GM19239 (cell line): ENCODE measurements at places on chromosomes 2 and 18.

- no peak for DNase-seq
These were observed 33.9 kb upstream of the POMC start for GRCh38 chr2:25202275-25202674.

DNA sequence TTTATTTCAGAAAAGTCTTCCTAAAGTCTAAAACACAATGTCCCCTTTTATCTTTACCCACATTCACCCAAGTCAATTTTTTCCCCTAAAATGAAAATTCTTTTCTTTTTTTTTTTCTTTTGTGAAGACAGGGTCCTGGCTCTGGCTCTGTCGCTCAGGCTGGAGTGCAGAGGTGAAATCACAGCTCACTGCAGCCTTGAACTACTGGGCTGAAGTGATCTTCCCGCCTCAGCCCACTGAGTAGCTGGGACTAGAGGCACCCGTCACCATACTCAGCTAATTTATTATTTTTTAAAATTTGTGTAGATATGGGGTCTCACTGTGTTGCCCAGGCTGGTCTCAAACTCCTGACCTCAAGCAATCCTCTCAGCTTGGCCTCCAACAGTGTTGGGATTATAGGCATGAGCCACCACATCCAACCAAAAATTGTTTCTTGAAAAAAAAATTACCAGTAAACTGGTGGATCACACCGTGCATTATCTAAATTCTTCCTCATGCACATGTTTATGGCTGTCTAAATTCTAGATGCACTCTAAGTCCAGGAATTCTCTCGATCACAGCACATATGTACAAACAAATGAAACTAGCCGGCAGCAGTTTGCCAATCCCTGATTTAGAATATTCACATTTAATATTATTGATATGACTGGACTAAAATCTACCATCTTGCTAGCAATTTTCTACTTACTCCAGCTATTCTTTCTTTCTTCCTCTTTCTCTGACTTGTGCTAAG lies 56.8 kb downstream of the OLA1 start:
- no peak for DNase-seq

DNA sequence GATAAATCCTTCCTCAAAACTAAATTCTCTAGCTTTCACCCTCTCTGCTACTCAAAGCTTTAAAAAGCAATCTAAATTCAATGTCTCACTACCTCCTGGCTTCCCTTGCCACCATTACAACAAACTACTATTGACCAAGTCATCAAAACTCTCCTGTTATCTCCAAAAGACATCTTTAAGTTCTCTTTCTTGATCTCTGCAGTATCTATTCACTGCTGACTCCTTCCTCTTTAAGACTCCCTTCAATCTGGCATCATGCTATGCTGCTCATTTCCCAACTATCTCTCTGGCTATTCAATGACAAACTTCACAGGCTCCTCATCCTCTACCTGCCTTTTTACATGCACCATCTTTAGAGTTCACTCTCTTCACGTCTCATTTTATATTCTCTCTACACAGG lies 5.9 kb downstream of the PPP3R1 start:
- DNase-seq = no peak

- no peak for DNase-seq
These were observed 1.1 kb downstream of the COPS9 start for GRCh38 chr2:240134956-240135520.

- DNase-seq = no peak
These were observed 8.0 kb upstream of the COX7A2L start for GRCh38 chr2:42368817-42369531.

DNA sequence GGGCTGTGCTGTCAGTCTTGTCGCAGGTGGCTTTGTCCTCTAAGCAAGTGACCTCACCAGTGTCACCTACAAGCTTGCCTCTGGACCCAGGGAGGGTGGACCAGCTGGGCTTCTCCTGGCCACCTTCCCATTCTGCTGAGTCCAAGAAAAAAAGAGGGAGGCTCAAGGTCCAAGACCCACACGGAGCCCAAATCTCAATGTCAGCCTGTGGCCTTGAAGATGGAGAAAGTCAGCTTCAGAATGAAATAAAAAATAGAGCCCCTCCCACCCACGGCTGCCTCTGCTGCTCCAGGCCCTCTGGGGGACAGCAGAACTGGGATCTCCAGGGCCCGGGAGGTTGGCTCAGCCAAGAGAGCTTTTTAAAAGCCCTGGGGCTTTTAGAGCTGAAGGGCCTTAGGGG lies 145.9 kb downstream of the TNS1 start:
- DNase-seq = no peak

- DNase-seq = no peak
These were observed 125.9 kb upstream of the NRP2 start for GRCh38 chr2:205556357-205556756.

DNA sequence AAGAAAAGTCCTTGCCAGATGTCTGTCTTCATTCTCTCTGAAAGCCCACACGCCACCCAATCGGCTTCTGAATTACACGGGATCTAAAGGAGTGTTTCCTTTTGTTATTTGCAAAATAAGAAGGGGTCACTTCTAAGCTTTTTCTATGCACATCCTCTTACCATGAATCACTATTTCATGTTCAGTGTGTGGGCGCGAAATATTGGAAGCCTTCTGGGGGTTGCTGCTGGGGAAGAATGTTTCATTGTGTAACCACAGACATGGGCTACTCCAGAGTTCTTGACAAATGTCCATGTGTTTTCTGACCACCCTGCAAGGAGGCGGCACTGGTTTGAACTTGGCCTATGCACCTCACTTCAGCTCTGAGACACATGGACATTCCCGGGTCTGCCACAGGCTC lies 133.6 kb upstream of the APCDD1 start:
- DNase-seq = no peak

- no peak for DNase-seq
These were observed 237.5 kb upstream of the TMEM200C start for GRCh38 chr18:6132751-6133368.

- DNase-seq = no peak
These were observed 134.4 kb downstream of the IKZF2 start for GRCh38 chr2:213016984-213017351.

- DNase-seq = no peak
These were observed 58.8 kb upstream of the FOSL2 start for GRCh38 chr2:28333606-28334526.

- DNase-seq = no peak
These were observed 6.2 kb downstream of the PKDCC start for GRCh38 chr2:42053791-42054701.

- no peak for DNase-seq
These were observed 165.0 kb downstream of the ASB1 start for GRCh38 chr2:238591732-238592131.

- DNase-seq = no peak
These were observed 102.2 kb upstream of the TTC39C start for GRCh38 chr18:23912356-23912755.

GRCh38 chr2:190927301-190927700 lies 46.7 kb downstream of the GLS start:
- no peak for DNase-seq

- no peak for DNase-seq
These were observed 43.4 kb upstream of the TPO start for GRCh38 chr2:1369905-1370304.
